Kidney epithelial cell (primary cell): ENCODE measurements at places on chromosomes 12 and 14. TPM values are rescaled to one million over a fixed set of nuclear protein-coding genes. Genes with fewer than 3 reads are reported as not detected.

The NTN4 gene
- 76.7 and 81.3 TPM in 2 replicates for total RNA-seq

- DNase-seq = no peak
These were observed 175.5 kb downstream of the AEBP2 start for GRCh38 chr12:19614601-19615383.

GRCh38 chr12:31248337-31248736 is 77.6 kb downstream of the SINHCAF start:
- DNase-seq = no peak

DNA sequence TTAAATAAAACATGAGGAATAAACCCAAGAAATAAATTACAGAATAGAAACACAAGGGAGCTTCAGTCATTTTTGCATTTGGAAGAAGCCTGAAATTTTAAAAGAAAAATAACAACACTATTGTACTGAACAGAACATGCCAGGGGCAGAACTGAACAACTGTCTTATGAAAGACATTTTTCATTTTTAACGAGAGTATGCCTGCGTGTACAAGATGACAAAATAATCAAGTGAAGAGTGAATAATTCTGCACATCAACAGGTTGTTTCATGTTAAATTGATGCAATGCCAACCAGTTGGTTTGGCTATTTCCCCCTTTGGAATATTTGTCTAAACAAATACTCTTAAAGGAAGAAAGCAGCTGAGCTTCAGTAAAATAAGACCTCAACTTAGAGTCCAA is 103.3 kb upstream of the BTG1 start:
- DNase-seq = no peak

GRCh38 chr14:103742499-103743255 is 27.1 kb downstream of the ZFYVE21 start:
- DNase-seq = no peak

GRCh38 chr14:102775855-102776760 is 1.1 kb upstream of the TRAF3 start:
- no peak for DNase-seq

DNA sequence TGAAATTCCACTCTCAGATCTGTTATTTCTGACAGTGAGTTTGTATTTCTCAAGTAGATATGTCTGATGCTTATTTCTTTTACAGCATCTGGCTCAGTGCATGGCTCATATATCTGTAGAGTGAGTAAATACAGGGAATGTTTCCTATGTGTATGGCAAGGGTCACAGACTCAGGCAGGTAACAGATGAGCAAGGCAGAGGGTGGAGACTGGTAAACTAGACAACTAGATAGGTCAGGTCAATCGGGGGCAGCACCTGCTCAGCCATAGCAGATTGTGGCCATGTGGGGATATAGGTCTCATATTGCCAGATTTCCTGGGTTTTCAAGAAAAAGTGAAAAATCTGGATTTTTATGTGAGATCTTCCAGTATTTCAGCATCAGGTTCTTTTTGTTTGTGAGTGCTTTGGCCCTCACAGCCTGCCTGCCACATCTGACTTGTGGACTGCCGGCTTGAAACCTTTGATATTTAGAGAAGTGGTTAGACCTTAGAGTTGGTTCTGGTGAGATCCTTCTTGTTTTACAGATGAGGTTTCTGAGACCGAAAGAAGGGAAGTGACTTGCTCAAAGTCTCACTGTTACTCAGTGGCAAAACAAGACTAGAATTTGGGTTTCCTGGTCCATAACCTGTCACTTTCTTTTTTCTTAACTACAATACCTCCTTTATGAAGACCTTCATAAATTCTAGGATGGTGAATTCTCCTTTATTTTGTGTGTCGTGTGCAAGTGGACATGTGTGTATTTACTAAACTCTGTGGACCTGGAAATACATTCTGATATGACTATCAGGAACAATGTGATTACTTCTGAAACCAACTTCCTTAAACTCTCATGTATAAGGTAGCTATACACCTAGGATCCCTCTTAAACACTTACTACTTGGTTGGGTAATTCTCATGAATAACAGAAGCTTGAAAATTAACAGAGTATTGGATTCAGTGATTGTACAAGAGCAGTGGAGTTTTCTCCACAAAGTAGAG is 34.4 kb downstream of the PROX2 start:
- DNase-seq = no peak

DNA sequence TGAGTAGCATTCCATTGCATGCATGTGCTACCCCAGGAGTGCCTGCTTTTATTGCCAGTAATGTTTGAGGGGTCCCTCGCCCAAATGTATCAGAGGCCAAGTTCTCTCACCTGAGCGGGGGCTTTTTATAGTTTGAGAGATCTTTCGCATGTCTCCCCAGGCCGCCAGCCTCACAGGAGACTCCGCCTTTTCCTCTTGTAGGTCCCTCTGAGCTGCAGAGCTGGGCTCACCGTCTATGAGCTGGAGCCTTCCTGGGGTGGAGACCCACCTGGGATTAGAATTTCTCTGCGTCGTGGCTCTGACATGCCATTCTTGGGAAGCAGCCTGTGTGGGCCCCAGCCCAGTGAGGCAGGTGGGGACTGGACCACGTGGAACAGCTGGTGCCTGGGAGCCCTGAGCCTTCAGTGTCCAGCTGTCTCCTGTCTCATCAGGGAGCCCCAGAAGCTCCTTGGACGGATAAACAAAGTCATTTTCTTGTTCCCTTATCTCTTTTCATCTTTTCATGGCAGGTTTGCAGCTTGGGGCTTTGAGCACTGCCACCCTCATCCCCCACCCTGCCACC is 261.7 kb upstream of the CRY1 start:
- DNase-seq = no peak

DNA sequence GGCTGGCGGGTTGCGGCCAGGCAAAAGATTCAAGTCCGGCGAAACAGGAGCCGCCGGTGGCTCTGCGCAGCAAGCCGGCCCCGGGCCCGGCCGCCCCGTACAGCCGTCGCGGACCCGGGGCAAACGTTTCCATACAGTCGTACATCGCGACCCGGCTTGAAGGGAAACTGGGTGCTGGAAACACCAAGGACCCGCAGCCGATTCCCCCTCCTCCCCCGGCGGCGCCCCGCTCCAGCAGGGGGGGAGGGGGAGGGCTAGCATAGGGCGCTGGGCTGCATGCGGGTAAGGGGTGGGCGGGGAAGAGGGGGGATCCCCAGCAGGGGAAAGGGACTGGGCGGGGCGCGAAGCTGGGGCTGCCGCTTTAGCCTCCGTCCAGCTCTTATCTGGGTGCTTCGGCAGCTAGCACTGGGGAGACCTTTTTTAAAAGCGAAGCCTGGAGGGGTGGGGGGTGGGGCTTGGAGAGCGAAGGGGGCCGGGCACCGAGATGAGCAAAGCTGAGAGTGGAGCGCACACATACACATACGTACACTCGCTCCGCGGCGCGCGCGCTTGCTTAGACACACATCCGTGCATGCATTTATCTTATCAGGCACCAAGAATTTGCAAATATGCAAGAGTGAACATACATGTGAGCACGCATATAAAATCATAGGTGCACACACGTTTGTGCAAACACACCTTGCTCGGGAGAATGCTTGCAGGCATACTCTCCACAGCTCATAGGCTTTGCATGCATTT is 11.9 kb downstream of the RARG start:
- DNase-seq = no peak

DNA sequence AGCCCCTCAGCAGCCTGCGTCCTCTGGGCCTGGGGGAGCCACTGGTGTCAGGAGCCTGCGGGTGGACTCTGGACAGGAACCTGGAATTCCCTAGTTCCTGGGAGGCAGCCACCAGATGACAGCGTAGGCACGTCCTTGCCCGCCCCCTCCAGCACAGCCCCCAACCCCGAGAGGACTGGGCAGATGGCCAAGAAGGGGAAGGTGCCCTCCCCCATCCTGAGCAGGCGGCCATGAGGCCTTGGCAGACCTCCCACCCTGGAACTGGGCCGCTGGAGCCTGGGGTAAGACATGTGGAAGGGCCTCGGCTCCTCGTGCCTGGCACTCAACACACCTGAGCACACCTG is 60.4 kb upstream of the FBRSL1 start:
- DNase-seq = no peak
